Fibroblast of skin of right quadriceps (primary cell): ENCODE measurements at places on chromosomes 7 and 10.
A peak's percentile ranks its signal among the peaks of the same experiment; 100 is the strongest.

DNA sequence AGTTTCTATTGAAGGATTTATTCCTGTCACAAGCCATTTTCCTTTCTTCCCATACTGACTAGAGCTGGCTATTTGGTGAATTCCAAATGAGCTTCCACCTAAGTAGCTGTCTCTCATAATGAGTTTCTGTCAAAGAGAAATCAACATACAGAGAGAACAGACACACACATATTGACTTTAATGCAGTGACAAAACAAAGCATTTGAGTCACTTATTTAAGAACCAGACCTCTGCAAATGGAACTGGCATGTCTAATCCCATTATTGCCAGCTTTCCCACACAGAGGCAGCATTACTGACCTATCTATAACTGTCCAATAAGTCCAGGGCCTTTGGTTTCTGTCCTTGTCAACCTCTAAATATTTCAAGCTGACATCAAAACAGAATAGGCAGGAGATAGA is 179.3 kb upstream of the CSTF2T start:
- DNase-seq: no peak

DNA sequence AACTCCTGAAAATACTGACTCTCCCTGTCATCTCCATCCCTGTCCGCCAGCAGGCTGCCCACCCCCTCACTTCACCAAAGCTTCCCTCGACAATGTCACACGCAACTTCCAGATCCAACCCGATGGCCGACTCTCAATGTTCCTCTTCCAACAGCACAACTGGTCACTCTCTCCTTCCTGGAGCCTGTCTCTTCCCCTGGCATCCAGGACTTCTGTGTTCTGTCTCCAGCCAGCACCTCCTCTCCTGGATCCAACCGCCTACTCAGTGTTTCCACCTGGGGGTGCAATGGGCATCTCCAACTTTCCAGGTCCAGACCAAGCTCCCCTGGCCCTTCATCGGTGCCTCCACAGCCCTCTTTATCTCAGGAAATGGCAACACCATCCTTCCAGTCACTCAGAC is 8.6 kb downstream of the CPA5 start:
- DNase-seq: no peak

- peak; percentile 33 for DNase-seq
Observed at GRCh38 chr10:576130-576465, 113.4 kb downstream of the DIP2C start.

GRCh38 chr10:89471110-89471809 is 56.9 kb downstream of the IFIT5 start:
- no peak for DNase-seq

DNA sequence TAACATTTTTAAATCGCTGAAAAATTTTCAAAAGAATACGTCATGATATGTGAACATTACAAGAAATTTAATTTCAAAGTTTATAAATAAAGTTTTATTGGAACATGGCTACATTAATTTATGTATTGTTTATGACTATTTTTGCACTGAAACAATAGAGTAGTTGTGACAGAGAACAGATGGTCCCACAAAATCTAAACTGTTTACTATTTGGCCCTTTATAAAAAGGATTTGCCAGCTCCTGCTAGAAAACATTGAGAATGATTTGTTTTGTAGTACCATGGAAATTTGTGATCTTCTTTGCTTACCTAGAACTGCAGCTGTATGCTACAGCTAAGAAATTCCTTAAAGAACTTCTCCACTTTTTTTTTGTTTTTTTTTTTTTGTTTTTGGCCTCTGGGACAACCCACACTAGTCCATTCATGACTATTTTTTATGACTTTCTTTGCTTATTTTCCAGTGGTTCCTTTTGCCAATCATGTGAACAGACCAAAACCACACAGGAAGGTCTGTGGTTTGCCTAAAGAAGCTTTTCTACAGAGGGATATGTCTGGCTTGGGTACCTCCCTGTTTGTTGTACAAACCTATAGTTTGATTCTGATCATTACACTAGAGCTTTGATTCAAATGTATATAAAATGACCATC is 55.7 kb downstream of the ST7 start:
- peak; percentile 66 for DNase-seq

- no peak for DNase-seq
Observed at GRCh38 chr10:128438417-128439063, 312.3 kb upstream of the MKI67 start.

DNA sequence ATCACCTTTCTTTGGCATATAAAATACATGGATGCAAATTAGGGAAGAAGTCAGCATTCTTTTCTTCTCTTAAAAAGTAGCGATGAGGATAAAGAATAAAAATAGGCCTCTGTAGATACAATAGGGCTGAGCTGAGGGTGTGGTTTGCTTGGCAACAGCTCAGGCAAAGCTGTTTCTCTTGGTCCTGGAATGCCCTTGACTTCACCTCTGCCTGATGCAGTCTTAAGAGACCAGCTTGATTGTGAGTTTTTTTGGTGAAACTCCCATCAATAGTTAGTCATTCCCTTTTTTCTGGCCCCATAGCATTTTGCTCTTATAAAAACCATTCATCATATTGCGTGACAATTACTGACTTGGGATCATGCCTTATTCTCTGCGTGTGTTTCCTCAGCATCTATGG is 42.1 kb upstream of the MKLN1 start:
- DNase-seq: peak; percentile 28

- DNase-seq: no peak
Observed at GRCh38 chr7:146544748-146545147, 428.1 kb downstream of the CNTNAP2 start.

DNA sequence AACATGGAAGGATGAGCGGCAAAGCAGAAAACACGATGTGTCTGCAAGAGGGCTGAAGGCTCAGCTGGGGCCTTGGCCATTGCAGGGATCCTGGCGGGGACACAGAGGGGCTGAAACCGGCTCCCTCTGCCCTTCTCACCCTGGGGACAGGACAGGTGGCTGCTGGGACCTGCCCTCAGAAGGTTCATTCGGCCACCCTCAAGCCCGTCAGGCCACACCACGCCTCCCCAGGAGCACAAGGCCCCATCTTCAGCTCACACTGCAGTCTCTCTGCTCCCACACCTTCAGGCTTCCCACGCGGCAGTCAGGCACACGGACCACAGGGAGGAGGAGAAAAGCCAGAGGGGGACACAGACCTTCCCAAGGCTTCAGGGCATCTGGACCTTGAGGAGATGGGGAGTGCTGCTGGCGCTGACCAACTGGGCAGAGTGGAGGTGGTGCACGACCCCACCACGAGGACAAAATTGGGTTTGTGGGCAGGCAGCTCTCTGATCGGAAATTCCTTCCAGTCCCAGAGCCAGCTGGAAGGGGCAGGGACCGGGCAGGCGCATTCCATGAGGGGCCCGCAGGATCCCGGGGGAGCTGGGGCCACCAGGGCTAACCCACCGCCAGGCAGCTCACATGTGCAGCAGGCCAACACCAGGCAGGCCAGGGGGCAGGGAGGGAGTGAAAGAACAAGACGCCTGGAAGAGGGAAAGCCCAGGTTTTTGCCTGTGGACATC is 104.0 kb downstream of the MAD1L1 start:
- peak; percentile 34 for DNase-seq

DNA sequence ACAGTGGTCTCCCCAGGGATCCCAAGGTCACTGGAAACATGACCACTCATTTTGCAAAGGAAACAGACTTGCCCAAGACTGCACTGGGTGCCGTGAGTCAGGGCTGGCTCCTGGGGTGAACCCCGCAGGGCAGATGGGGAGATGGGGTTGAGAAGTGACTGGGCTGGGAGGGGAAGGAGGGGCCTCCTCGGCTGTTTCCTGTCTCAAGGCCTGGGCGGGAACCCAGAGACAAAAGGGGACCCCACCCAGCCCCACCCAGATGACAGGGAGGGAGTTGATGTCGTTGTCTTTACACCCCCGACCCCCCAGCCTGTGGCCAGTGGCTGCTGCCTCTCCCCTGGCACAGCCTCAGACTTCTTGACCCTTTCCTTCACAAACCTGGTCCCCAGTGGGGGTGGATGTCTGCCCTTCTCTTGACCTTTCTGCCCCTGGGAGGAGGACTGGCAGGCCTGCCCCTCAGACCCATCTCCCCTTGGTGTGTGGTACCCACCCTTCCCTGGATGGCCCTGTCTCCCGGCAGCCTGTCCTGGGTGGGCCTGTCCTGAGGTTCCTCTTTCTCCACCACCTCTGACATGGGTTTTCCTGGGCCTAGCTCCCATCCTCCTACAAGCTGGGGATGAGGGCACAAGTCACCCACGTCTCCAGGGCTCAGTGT is 1.4 kb downstream of the MYO1G start:
- DNase-seq: no peak
